ENCODE measurements at places on chromosomes 3 and 15. TPM values are rescaled to one million over a fixed set of nuclear protein-coding genes. Genes with fewer than 3 reads are reported as not detected.

DNA sequence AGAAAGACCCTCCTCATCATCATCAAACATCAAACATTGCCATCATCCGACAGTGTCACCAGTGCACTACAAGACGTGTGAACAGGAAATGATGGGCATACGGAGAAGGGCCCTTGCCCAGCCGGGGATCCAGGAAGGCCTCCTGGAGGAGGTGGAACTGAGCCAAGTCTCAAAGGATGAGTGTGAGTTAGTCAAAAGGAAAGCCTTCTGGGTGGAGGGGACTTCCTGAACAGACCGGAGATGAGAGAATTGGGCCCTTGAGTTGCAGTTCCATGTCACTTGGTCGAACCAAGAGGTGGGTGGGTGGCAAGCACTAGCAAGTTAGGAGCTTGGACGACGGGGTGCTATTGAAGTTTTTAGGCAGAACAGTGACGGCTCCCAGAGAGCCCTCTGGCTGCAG lies 8.5 kb downstream of the SEMA4B start:
- H3K36me3 ChIP-seq, result peaks cover 23% of the 10 kb centered on the region
- DNase-seq, result no peak
- no peaks in the 10 kb centered on the region for H3K27me3 ChIP-seq
- no peak overlapping the region for H3K4me3 ChIP-seq
- H3K4me1 ChIP-seq, result peaks cover 97% of the 10 kb centered on the region
- peak overlapping the region; percentile 100 for H3K27ac ChIP-seq

- H3K27ac ChIP-seq, result no peak overlapping the region
- no peaks in the 10 kb centered on the region for H3K36me3 ChIP-seq
- no peak overlapping the region for H3K4me3 ChIP-seq
- no peak for DNase-seq
Measured at GRCh38 chr3:162134571-162134970, 638.0 kb downstream of the OTOL1 start.

DNA sequence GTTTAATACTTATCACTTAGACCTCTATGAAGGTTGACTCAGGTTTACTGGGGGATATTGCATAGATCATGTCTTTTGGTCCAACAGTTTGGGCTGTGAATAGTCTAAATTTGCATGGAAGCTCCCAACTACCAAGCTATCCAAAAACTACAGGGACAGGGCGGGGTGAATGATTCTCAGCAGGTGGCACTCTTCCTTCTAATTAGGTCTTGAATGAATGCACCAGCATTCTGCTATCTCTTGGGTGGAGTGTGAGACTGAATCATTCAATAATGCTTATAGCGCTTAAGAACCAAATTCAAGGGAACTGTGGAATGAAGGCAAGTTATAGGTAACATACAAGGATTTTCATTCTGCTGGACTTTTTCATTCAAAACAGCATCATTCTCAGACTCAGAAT lies 346.3 kb downstream of the TIGIT start:
- no peak overlapping the region for H3K27ac ChIP-seq
- no peaks in the 10 kb centered on the region for H3K4me1 ChIP-seq
- no peak for DNase-seq

Gene ADAMTS7
- total RNA-seq, result 1.0 TPM

GRCh38 chr3:22659651-22660475 lies 543.3 kb upstream of the UBE2E2 start:
- no peak for DNase-seq
- H3K36me3 ChIP-seq, result no peaks in the 10 kb centered on the region

DNA sequence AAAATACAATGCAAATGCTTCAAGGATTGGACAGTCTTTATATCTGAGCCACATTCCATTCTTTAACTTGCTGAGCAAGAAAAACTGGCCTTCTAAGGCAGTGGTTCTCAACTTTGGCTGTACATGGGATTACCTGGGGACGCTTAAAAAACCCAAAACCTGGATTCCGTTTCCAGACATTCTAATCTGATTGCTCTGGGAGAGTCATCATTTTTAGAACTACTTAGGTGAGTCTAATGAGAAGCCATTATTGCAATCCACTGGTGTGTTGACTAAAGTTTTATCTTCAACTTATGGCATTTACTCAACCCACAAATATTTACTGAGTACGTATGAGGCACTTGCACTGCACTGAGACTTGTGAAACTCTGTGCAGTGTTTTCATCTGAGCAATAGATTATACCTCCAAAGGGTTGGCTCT lies 195.7 kb upstream of the ATP11B start:
- DNase-seq, result no peak
- H3K4me1 ChIP-seq, result no peaks in the 10 kb centered on the region
- H3K27ac ChIP-seq, result no peak overlapping the region
- no peaks in the 10 kb centered on the region for H3K27me3 ChIP-seq
- H3K4me3 ChIP-seq, result no peak overlapping the region
- no peaks in the 10 kb centered on the region for H3K36me3 ChIP-seq

- H3K4me3 ChIP-seq, result no peak overlapping the region
- H3K4me1 ChIP-seq, result peaks cover 5% of the 10 kb centered on the region
- H3K27me3 ChIP-seq, result no peaks in the 10 kb centered on the region
- H3K27ac ChIP-seq, result no peak overlapping the region
Measured at GRCh38 chr3:33186524-33187367, 31.9 kb downstream of the SUSD5 start.

GRCh38 chr15:69414701-69415167 lies 585 bp downstream of the KIF23 start:
- H3K4me1 ChIP-seq, result peaks cover 22% of the 10 kb centered on the region
- no peaks in the 10 kb centered on the region for H3K27me3 ChIP-seq
- peaks cover 28% of the 10 kb centered on the region for H3K36me3 ChIP-seq
- DNase-seq, result peak; percentile 67
- peak overlapping the region; percentile 65 for H3K4me3 ChIP-seq
- H3K27ac ChIP-seq, result peak overlapping the region; percentile 96

DNA sequence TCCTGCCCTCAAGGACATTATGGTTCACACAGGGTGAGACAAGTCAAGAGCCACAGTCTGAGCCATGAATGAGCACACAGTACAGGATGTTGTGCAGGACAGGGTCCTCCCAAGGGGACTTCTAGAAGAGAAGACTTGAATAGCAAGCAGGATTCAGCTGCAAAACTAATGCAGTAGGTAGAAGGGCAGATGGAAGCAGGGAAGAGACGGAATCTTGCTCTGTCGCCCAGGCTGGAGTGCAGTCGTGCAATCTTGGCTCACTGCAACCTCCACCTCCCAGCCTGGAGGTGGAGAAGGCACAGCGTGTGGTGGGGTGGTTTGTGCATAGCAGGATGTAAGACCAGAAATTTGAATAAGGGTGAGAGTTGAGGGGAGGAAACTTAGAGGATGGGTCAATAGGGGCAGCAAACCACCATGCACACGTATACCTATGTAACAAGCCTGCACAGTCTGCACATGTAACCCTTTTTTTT lies 8.0 kb downstream of the BCL2L10 start:
- no peak overlapping the region for H3K4me3 ChIP-seq
- H3K36me3 ChIP-seq, result no peaks in the 10 kb centered on the region
- H3K27ac ChIP-seq, result no peak overlapping the region
- no peak for DNase-seq

GRCh38 chr3:60603860-60604259 lies 647.4 kb downstream of the FHIT start:
- no peaks in the 10 kb centered on the region for H3K4me1 ChIP-seq
- H3K27me3 ChIP-seq, result no peaks in the 10 kb centered on the region
- DNase-seq, result no peak
- H3K36me3 ChIP-seq, result no peaks in the 10 kb centered on the region
- H3K27ac ChIP-seq, result no peak overlapping the region

- H3K4me3 ChIP-seq, result no peak overlapping the region
- no peaks in the 10 kb centered on the region for H3K4me1 ChIP-seq
- H3K36me3 ChIP-seq, result no peaks in the 10 kb centered on the region
- H3K27ac ChIP-seq, result no peak overlapping the region
- H3K27me3 ChIP-seq, result no peaks in the 10 kb centered on the region
Measured at GRCh38 chr3:64627471-64628321, 60.1 kb downstream of the ADAMTS9 start.

Measured in Panc1 (cell line).